ENCODE measurements at places on chromosomes 12 and 14.
A peak's percentile ranks its signal among the peaks of the same experiment; 100 is the strongest.

- no peak for DNase-seq
Measured at GRCh38 chr14:70527501-70528105, 7.2 kb downstream of the ADAM20 start.

DNA sequence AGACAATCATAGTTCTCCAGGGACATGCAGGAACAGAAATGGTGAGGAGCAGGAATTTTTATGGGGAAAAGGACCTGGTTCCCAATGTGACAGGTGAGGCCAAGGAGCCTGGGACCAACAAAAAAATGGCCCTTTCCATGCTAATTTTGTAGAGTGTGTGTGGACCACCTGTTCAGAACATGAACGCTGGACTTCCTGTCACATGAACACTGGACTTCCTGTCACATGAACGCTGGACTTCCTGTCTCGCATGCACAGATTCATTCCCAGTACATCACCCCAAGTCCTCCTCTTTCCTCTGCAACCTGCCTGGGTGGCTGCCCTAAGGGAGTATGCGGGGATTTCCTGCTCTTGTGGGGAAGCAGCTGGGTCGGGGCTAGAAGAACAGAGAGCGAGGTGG lies 10.1 kb downstream of the FGF6 start:
- no peak for DNase-seq

GRCh38 chr14:66152302-66152701 lies 333.9 kb upstream of the CCDC196 start:
- no peak for DNase-seq

- no peak for DNase-seq
Measured at GRCh38 chr14:99241325-99242010, 30.5 kb downstream of the BCL11B start.

GRCh38 chr12:73998894-73999293 lies 538.7 kb upstream of the ATXN7L3B start:
- no peak for DNase-seq

DNA sequence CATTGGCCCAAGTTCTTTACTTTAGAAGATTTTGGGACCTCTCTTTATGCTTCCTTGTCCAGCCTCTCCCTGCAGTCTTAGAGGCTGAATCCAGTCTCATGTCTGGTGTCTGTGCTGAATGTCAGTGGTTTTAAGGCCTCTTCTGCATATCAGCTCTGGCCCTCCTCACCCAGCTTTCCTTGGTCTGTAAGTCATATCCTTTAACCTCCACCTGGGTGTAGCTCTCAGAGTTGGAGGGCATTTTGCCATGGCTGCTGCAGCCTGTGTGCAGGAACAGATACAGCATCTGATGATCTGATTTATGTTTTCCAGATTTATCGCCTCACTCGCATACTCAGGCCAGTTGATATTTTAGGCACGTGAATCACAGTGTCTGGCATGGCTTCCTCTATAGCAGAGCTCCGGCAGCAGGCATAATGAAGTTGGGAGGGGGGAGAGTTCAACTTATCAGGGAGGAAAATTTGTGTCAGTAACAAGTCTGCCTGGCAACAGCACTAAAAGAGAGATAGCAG lies 335.0 kb downstream of the PCNX1 start:
- peak; percentile 34 for DNase-seq

GRCh38 chr12:127121494-127122084 lies 1145.4 kb upstream of the TMEM132C start:
- no peak for DNase-seq

GRCh38 chr14:96189281-96189711 lies 15.3 kb upstream of the BDKRB2 start:
- DNase-seq, result no peak

GRCh38 chr12:130281153-130281799 lies 56.4 kb upstream of the PIWIL1 start:
- DNase-seq, result peak; percentile 57

DNA sequence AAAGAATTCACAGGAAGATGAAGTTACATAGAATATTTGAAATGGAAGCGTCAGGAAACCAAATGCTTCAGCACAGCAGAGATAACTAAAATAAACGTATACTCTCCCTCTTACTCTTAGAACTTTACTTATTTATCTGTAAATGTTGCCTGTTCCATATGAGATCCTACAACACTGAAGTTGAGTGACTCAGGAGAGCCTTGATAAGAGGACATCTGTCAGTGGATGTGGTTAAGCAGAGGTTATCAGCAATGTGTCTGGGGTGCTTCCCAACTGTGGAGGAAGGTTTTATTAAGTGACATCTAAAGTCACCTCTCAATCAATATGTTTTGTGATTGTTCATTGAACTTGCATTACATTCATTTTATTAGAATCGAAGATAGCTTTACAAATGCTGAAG lies 81.9 kb downstream of the NEDD1 start:
- no peak for DNase-seq

- no peak for DNase-seq
Measured at GRCh38 chr12:49059299-49060171, 1.1 kb downstream of the KMT2D start.

- DNase-seq, result no peak
Measured at GRCh38 chr12:67754933-67755697, 106.6 kb downstream of the DYRK2 start.

GRCh38 chr12:43836475-43836989 lies 651 bp downstream of the TMEM117 start:
- no peak for DNase-seq

GRCh38 chr12:102365365-102365764 lies 115.0 kb downstream of the IGF1 start:
- DNase-seq, result no peak

DNA sequence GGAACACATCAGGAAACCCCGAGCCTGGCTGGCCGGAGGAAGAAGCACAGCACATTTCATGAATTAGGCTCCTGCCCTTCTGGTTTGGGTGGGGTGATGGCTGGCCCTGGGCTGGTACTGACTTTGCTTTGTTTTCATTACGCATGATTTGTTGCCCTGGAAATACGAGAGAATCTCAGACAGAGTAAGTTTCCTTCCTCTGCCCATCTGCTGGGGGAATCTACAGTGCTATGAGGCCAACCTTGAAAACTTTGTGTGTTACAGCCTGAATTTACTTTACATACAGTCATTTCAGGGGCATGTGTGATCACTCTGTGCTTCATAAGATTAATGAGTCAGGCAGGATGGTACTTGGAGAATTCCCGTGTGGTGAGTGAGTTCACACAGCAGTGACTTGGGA lies 20.5 kb upstream of the SLC5A8 start:
- no peak for DNase-seq

DNA sequence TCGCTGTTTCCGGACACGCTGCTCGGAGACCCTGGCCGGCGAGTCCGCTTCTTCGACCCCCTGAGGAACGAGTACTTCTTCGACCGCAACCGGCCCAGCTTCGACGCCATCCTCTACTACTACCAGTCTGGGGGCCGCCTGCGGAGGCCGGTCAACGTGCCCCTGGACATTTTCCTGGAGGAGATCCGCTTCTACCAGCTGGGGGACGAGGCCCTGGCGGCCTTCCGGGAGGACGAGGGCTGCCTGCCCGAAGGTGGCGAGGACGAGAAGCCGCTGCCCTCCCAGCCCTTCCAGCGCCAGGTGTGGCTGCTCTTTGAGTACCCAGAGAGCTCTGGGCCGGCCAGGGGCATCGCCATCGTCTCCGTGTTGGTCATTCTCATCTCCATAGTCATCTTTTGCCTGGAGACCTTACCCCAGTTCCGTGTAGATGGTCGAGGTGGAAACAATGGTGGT lies 90.0 kb downstream of the GALNT8 start:
- no peak for DNase-seq

- no peak for DNase-seq
Measured at GRCh38 chr12:92603741-92604432, 98.9 kb upstream of the PLEKHG7 start.

All from BE2C (cell line).